ENCODE measurements at places on chromosomes 4 and X.

- DNase-seq: no peak
Observed at GRCh38 chr4:1574601-1575417, 109.3 kb downstream of the FAM53A start.

- no peak for DNase-seq
Observed at GRCh38 chr4:105546086-105546485, 6.3 kb upstream of the ARHGEF38 start.

GRCh38 chr4:127069675-127070074 lies 563.1 kb upstream of the INTU start:
- no peak for DNase-seq

DNA sequence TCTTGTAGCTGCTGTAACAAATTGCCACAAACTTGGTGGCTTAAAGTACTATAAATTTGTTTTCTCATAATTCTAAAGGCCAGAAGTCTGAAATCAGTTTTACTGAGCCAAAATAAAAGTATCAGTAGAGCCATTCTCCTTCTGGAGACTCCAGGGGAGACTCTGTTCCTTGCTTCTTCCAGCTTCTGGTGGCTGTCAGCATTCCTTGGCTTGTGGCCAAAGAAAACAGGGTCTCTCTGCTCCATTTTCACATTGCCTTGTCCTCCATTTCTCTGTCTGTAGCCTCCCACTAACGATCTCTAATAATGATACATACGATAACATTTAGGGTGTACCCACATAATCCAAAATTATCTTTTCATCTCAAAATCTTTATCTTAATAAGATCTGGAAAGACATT lies 200.4 kb downstream of the MAB21L2 start:
- DNase-seq: no peak

- no peak for DNase-seq
Observed at GRCh38 chr4:41512136-41512535, 25.8 kb upstream of the LIMCH1 start.

- no peak for DNase-seq
Observed at GRCh38 chr4:22496165-22496813, 19.6 kb downstream of the ADGRA3 start.

GRCh38 chr4:106323119-106323518 lies 6.8 kb downstream of the AIMP1 start:
- no peak for DNase-seq

- no peak for DNase-seq
Observed at GRCh38 chr4:140645614-140646412, 77.1 kb upstream of the UCP1 start.
